AG08395 (cell line): ENCODE measurements at places on chromosomes 5 and 9.

DNA sequence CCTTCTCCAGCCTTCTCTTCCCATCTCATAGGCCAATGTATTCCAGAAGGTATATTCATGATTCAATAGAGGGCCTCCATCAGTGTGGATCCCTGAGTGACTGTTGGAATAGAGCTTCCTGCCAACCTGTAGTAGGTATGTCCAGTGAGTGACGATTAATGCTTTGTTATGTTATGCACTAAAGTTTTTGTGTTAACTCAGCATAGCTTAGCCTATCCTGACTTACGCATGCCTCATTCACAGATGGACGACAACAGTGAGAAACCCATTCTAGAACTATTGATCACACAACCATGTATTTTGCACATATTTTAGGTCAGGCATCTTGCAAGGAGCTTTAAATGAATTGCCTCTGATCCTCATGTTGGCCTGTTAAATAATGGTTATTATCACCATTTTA, 225.5 kb upstream of the TRIM32 start:
- no peak for DNase-seq

- no peak for DNase-seq
Observed at GRCh38 chr9:97357056-97357455, 49.6 kb downstream of the CCDC180 start.

- no peak for DNase-seq
Observed at GRCh38 chr9:137610944-137611343, 5.5 kb downstream of the ARRDC1 start.

GRCh38 chr9:134054891-134055811, 12.7 kb downstream of the BRD3 start:
- no peak for DNase-seq

- DNase-seq: no peak
Observed at GRCh38 chr9:73269430-73270101, 117.9 kb downstream of the ANXA1 start.

DNA sequence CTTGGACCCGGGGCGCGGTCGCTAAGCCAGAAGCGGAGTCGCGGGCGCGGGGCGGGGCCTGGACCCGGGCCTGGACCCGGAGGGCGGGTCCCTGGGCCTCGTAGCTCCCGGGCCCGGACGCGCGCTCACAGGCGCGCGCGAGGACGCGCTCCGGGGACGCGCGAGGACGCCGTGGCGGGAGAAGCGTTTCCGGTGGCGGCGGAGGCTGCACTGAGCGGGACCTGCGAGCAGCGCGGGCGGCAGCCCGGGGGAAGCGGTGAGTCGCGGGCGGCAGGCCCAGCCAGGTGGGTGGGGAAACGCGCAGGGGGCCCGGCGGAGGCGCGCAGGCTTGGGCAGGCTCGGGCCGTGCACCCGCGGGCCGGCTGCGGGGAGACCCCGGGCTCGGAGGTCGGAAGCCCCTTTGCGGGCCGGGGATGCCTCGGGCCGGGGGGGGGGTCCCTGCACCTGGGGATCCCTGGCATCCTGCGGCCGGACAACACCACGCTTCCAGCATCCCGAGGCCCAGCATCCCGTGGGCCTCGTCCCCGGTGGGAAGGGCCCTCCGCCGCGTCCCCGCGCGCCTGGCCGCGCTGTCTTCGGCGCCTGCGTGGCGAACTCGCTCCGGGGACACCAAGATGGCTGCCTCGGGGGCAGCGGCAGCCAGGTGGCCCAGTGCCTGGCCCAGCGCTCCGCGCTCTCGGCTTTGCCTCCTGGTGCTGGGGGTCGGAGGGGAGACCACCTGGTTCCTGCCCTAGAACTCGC, at the start of gene SFXN1:
Gene SFXN1, plus strand, starts transcription at position 177 of the 741 bp plus-strand sequence. CDS start 13,544 bp downstream, outside the sequence.
- DNase-seq: peak; percentile 94

DNA sequence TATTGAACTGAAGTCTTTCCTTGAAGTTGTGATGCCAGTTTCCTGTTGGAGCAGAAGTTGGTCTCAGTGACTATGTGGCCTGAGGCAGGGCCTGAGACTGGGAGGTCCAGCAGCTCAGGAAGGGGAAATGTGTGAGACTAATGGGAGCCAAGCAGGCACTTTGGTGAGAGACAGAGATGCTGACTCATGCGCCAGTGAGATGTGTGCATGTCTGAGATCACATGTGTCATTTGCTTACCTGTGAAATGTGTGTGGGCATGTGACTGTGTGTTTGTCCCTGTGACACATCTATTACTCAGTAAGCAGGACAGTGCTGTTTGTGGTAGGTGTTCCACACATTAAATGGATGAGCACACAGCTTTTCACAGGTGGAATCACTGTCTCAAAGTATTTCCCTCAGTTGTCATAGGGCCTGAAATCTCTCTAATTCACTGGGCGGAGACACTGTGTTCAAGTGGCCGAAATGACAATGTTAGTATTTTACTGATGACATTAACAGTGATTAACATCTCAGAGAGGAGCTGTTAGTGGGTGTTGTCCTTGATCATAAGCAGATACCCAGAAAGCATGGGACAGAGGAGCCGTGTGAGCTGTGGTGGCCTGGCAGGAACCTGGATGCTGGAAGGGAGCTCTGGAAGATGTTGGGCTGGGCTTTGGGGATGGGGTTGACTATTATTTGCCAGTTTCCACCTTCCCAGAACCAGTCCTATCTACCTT, 7.4 kb downstream of the NPR2 start:
- peak; percentile 51 for DNase-seq

GRCh38 chr5:80414113-80414512, 6.2 kb downstream of the ZFYVE16 start:
- no peak for DNase-seq

DNA sequence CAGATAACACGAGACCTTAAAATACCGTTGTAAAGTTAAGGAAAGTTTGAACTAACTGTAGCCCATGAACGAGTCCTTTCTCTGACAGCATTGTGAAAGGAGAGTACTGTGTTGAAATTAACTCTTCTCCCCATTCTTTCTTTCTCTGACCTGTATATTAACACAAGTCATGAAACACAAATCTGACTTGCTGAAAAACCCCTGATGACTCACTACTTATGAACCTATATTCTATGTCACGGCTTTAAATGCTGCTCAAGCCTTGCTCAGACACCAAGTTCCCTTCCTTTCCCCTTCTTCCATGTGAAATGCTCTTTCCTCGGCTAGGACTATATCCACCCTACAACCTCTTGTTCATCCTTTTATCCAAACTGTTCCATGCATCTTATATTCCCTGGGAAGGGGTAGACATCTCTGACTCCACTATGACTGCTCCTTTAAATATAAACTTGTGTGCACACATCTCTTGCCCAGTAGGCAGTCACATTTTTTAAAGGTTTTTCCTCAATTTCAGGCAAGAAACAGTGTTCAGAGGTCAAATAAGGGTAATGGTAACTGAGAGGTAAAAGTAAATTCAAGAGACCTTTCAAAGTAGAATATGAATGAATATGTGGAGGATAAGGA, 142.9 kb downstream of the NFIB start:
- no peak for DNase-seq

DNA sequence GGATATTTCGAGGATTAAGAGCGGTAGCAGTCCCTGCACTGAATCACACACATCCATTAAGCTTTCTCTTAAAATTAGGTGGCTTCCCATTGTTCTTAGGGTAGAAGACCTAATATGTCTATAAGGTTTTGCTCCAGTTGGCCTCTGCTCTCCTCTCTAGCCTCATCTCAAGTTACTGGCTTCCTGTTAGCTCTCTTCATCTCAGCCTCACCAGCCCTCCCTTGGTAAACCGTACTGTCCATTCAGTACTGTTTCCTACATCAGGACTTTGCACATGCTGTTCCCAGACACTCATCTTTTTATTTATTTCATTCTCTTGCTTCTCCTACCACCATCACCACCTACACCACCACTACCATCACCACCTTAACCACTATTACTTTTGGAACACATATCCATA, 428.6 kb downstream of the PDE4D start:
- DNase-seq: no peak

DNA sequence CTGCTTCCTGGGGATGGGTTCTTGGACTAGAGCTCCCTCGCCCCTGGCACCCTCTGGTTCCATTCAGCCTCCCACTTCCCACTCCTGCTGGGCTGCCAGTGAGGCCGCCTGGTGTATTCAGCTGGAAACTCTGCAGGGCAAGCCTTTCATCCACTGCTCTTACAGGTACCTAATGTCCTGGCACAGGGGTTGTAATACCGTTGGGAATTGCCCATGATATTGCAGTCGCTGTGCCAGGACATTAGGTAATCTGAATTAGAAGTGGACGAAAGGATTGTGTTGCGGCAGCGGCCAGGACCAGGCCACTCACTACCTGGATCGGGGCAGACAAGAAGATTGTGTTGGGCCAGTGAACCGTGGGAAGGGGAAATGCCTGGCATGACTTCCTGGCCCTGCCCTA, 13.1 kb downstream of the TMOD1 start:
- DNase-seq: no peak

DNA sequence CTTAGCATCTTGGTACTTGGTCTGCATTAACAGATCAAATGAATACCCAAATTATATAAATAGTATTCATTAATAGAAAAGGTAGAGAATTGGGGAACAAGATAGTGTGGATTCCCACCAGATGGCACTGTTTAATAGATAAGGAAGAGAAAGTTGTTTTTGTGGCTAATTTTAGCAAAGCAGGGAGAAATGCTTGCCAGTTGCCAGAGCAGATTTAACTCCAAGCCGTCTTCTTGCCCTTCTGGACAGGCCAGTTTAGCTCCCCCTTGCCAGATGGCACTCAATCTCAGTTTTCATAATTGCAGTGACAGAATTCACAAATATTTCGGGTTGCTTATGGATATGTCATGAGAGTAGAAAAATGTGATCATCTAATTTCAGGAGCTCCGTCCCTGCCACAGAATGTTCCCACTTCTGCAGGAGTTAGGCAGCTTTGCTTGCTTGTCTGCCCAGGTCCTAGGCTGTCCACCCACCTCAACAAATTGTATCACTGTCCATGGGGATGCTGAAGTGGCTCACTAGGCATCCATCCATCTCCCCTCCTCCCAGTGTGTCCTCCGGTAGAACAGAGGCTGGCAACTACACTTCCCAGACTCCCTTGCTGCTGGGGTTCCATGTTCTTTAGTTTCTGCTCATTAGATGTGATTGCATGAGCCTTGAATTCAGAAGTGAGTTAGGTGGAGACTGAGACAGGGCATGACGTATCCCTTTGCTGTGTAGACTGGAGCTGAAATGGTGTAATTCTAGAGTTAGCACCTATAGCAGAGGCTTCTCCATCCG, 11.8 kb upstream of the HEXB start:
- DNase-seq: peak; percentile 48

GRCh38 chr5:56006094-56006493, 11.3 kb upstream of the IL6ST start:
- no peak for DNase-seq

- no peak for DNase-seq
Observed at GRCh38 chr9:97362777-97363545, 48.9 kb upstream of the TDRD7 start.

DNA sequence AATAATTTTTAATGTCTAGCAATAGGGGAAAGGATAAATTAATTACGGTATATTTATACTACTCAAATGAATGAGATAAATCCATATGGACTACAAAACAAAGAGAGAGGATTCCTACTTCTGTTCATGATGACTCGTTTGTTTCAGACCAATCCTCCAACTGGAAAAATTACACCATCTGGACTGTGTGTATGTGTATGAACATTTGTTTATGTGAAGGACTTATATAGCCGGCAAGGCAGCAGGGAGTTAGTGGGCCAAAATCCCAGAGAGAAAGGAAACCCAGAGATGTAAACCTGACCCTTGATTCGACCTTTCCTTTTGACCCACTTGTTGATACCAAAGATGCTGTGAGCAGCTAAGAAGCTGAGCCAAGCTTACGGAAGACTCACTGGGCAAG, 20.1 kb downstream of the PDE6A start:
- DNase-seq: no peak

GRCh38 chr5:2991884-2992283, 240.4 kb upstream of the IRX2 start:
- DNase-seq: no peak

- DNase-seq: peak; percentile 27
Observed at GRCh38 chr5:97071101-97071500, 71.3 kb downstream of the LIX1 start.

DNA sequence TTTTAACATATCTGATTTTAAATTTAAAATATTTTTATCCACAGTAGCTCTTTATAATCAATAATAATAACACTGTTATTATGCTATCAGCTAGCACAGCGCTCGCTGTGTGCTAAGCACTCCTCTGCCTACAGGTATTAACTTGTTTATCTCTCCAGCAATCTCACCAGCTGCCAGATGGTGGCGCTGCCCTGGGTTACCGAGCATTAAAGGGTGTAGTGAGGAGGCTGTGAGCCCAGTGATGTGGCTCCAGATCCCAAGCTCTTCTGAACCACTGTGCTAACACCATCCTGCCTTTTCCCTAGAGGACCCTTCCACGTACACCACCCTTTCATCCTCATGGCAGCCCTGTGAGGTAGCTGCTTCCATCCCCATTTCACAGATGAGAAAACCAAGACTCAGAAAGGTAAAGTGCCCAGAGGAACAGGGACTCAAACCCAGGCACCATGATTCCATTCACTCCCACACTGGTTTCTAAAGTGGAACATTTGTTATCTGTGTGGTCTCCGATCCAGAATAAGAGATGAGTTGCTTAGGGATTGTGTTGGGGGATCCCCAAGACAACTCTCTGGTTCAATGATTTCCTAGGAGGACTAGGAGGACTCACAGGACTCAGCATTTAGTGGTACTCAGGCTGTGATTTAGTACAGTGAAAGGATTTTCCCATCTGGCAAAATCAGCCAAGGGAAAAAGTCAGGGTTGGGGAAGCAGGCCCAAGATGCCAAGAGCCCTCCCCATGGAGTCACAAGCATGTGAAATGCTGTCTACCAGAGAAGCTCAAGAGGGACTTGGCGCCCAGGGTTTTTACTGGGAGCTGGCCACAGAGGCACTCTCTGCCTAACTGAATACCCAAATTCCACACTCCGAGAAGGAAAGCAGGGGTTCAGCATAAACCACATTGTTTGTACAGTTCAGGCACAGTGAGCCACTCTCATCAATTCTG, 7.0 kb downstream of the IGFBPL1 start:
- no peak for DNase-seq

DNA sequence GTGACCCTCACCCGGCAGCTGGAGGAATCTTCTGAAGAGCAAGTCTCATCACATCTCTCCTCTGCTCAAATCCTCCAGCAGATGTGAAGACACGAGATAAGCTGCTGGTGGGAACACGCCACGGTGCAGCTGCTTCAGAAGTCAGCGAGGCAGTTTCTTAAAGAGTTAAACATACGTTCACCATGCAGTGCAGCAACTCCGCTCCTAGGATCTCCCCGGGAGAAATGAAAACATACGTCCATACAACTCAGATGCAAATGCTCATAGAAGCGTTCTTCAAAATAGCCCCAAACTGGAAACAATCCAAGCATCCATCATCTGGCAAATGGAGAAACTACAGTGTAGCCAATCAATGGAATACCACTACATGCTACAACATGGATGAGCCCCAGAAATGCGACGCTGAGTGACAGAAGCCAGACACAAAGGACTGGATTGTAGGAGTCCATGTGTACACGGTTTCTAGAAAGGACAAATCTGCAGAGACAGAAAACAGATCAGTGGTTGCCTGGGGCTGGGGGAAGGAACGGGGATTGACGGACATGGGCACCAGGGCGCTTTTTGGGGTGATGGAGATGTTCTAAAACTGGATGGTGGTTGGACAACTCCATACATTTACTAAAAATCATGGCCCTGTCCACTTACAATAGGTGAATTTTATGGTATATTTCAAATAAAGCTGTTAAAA, 150.6 kb downstream of the COL23A1 start:
- DNase-seq: no peak

GRCh38 chr5:54696931-54697330, 179.4 kb downstream of the SNX18 start:
- DNase-seq: no peak
